Activated effector memory CD4-positive, alpha-beta T cell treated with anti-CD3 and anti-CD28 coated beads, Interleukin-2, amount 50 U/mL, for 16 hours (primary cell): ENCODE measurements at places on chromosomes 1 and 21.

GRCh38 chr1:204598319-204598969 lies 82.2 kb downstream of the MDM4 start:
- no peak for DNase-seq

- DNase-seq = peak; percentile 76
Measured at GRCh38 chr1:44664730-44665370, 9.4 kb downstream of the TMEM53 start.

DNA sequence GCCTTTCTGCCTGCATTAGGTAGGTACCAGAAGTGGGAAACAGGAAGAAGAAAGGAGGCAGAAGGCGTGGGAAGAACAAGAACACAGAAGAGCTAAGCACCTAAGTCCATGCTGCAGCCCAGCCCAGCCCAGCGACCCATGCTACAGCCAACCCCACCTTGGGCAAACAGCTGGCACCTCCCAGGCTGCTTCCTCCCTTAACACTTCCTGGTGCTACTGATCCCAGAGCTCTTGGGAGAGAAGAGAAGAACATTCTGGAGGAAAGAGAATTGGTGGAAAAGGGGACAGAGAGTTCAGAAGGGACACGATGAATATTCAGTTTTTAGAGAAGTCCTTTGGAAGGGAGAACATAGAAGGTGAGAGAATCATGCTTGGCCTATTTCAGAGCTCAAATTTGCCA lies 28.5 kb downstream of the PLEKHA6 start:
- no peak for DNase-seq

- DNase-seq = no peak
Measured at GRCh38 chr21:43001316-43001715, 27.0 kb downstream of the PKNOX1 start.

DNA sequence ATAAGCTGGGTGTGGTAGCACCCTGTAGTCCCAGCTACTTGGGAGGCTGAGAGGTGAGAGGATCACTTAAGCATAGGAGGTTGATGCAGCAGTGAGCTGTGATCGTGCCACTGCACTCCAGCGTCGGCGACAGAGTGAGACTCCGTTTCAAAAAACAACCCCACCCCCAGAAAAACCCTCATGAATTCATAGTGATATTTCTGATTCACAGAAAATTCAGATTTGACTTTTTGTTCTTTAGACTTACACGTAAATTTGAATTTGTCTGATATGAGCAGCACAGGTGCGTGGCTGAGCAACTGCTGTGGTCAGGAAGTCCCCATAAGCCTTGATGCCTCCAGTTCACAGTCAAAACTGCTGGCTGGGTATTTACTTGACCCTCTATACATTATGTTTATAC lies 10.0 kb upstream of the MORC3 start:
- DNase-seq = peak; percentile 75

DNA sequence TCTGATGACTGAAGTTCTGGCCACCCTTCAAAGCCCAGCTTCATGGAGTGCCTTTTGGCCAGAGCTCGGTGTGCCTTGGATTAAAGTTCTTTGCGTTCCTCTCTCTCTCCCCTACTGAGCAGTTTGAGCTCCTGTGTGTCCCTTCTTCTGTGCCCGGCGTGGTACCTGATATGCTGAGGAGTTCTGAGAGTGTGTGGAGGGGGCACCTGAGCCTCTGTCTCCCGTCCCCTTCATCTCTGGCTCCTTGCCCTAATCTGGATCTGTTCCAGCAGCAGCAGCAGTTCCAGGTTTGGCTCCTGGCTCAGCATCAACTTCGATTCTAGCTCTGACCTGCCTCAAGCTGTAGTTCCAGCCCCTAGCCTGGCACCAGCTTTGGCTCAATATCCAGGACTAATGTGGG lies 25.1 kb upstream of the MYCL start:
- DNase-seq = no peak

DNA sequence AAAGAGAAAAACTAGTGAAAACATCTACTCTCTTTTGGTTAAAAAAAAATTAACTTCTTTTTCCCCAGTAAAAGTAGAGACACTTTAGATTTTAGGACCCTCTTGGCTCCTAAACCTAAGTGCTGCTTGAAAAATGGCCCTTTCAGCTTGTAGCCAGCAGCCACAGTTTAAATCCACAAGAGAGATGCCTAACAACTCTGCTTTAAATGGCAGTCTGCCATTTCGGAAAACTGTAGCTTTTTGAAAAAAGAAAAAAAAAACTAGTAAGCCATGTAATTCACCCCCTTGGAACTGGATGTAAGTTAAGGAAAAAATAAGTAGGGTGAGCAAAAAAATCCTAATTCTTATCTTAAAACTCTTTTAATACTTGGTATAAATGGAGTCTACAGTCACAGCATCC lies 56.0 kb downstream of the LHX9 start:
- no peak for DNase-seq

DNA sequence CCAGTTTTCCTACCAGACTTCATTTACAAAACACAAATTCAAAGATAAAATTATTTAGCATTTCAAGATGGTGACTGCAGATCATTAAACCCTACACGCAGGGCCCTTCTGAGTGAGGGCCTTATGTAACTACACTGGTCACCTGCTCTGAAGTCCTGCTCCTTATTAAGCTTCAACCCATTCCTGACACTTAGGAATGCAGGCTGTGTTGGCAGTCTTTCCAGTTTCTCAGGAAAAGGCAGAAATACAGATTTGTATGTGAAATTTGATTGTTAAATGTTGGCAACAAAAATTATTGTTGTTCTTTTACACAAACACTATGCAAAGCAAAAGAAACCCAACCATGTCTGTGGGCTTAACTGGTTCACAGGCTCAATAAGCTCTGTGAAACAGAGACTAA lies 25.8 kb upstream of the BCAS2 start:
- DNase-seq = no peak

GRCh38 chr1:58904299-58905125 lies 120.7 kb upstream of the JUN start:
- no peak for DNase-seq
